ENCODE measurements at places on chromosomes 3 and 15.

DNA sequence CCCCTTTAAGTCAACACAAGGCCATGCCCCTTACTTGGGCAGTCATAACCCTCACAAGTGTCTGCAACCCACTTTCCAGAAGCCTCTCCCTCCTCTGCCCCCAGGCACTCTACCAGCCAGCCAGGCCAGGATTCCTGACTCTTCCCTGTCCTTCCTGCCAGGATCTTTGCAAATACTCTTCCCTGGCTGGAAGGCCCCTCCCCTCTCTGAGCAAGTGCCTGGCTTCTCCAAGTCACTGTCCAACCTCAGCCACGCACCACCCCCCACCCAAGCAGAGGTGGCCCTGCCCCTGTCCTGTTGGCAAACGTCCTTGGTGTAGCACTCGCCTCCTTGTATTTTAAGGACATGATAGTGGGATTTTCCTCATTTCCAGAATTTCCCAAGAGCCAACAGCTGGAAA is 54.7 kb upstream of the USP3 start:
- DNase-seq = peak; percentile 65

- no peak for DNase-seq
Observed at GRCh38 chr15:35166730-35167359, 81.8 kb upstream of the NANOGP8 start.

DNA sequence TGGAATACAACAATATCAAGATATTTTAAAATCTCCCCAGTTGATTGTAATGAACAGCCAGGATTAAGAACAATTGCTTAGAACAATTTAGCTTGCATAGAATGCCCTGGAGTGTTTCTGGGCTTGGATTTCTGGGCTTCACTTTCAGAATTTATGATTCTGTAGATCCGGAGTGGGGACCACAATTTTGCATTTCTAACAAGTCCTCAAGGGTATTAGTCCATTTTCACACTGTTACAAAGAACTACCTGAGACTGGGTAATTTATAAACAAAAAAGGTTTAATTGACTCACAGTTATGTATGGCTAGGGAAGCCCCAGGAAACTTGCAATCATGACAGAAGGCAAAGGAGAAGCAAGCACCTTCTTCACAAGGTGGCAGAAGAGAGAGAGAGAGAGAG is 54.3 kb upstream of the MYRIP start:
- no peak for DNase-seq

GRCh38 chr3:14767245-14768051 is 51.3 kb upstream of the FGD5 start:
- no peak for DNase-seq

DNA sequence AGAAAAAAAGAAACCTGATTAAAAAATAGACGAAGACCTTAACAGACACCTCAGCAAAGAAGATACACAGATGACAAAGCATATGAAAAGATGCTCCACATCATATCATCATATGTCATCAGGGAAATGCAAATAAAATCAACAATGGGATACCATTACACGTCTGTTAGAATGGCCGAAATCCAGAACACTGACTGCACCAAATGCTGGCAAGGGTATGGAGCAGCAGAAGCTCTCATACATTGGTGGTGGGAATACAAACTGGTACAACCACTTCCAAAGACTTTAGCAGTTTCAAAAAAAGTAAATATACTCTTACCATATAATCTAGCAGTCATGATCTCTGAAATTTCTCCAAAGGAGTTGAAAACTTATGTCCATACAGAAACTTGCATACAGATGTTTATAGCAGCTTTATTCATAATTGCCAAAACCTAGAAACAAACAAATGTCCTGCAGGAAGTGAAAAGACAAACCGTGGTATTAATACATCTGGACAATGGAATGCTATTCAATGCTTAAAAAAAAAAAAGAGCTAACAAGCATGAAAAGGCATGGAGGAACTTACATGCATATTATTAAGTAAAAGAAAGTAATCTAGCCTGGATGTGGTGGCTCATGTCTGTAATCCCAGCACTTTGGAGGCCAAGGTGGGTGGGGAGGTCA is 107.4 kb downstream of the HES1 start:
- no peak for DNase-seq

DNA sequence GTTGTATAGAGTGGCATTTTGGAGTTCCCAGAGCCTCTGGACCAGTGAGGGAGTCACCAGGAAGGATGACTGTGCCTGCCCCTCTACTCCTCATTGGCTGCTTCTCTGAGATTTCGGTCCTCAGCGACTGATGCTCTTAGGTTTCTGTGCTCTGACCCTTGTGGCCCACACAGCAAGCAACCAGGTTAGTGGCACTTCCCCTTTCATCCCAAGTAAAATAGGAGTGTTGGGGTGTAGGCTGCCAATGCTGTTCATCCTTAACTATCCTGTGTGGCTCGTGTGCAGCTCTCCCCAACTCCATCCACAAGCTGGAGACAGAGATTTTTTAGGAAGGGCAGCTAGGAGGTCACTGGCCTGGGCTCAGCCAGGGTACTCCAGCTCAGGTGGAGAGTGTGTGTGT is 21.3 kb downstream of the PRR23A start:
- no peak for DNase-seq

All from colonic mucosa (tissue), 4 donors.